Activated T-helper 1 cell treated with Interleukin-2 at 50 U/mL for 16 hours (primary cell): ENCODE measurements at places on chromosomes 16 and 17.

- no peak for DNase-seq
Measured at GRCh38 chr17:65589321-65589720, 27.9 kb upstream of the AXIN2 start.

GRCh38 chr16:29806641-29807425 lies 504 bp downstream of the MAZ start:
- DNase-seq: no peak

DNA sequence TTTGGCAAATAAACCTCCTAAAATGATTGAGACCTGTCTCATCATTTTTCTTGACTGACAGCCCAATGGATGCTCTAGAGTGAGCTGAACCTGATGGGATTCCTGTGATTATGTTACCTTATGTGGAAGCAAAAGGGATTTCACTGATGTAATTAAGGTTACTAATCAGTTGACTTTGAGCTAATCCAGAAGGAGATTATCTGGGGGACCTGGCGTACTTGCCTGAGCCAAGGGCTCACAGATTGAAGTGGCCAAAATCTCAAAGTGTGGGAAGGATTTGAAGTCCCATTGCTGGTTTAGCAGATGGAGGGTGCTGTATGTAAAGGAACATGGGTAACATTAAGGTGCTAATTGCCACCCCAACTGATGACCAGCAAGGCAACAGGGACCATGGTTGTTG lies 214.0 kb downstream of the CPPED1 start:
- DNase-seq: no peak

GRCh38 chr17:48996722-48997102 lies 473 bp upstream of the IGF2BP1 start:
- DNase-seq: no peak

DNA sequence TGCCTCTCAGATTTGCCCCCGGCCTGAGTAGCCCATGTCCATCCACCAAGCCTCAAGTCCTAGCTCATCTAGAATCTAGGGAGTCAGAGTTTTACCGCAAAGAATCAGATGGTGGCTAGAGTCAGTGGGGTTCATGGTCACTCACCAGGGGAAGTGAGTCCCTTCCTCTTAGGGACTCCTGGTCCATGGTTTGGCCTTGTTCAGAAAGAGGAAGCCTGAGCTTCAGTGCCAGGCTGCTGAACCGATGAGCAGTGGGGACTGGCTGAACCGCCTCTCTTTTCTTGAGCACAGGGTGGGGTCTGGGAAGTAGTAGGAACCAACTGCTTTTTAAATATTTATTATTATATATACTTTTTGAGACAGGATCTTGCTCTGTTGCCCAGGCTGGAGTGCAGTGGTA lies 160.3 kb downstream of the NTN1 start:
- no peak for DNase-seq

DNA sequence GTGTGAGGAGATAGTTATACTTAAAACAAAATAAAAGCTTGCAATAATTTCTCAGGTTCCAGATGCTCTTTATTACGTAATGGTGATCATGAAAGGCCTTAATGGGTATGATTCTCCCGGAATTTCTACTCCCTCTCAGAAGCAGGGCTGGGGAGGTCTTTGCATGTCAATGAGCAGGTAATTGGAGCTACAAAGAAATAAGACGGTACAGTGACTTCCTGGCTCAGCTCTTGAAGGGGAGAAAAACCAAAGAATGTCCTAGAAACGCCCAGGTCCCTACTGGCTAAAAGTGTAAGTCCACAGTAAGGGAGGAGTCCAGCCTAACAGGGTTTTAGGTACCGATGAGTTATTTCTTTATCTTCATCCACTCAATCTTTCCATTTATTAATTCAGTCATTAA lies 390.9 kb downstream of the TMEM114 start:
- no peak for DNase-seq

GRCh38 chr16:80984124-80984892 lies 22.4 kb downstream of the CMC2 start:
- no peak for DNase-seq

- DNase-seq: peak; percentile 18
Measured at GRCh38 chr17:45852535-45853297, 8.0 kb downstream of the SPPL2C start.

GRCh38 chr17:72580321-72581127 lies 459.7 kb downstream of the SOX9 start:
- no peak for DNase-seq

- DNase-seq: no peak
Measured at GRCh38 chr16:68643847-68644246, 1.3 kb upstream of the CDH3 start.

DNA sequence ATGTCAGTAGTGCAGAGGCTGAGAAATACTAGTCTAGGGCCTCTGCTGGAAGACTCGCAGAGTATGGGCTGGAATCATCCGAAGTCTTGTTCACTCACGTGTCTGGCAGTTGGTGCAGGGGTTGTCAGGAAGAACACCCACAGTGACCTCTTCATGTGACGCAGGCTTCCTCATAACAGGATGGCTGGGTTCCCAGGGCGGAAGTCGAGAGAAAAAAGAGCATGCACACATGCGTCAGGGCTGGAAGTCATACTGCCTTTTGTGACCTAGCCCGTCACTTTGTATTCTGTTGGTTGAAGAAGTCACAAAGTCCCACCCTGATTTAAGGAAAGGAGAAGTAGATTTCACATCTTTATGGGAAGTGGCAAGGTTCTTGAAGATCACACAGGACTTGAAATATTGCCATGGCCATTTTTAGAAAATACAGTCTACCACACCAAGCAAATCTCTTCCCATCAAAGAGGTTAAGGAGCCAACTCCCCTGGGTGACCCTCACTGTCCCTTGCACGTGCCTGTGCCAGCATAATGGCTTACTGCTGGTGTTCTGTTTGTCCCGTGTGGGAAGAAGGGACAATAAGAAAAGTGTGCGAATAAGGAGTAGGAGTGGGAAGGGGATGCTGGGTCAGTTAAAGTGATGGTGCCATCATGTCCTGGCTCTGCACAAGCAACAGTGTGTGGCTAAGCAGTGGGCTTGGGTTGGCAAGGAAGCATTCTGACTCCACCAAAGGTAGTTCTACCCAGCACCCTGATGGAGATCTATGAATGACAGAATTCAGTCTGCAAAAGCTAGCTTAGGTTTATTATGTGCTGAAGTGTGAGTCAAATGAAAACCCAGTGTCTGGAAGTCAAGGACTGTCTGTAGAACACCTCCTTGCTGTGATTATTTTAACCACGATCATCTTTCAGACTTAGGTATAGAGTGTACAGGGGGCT lies 28.1 kb downstream of the HEATR3 start:
- no peak for DNase-seq

DNA sequence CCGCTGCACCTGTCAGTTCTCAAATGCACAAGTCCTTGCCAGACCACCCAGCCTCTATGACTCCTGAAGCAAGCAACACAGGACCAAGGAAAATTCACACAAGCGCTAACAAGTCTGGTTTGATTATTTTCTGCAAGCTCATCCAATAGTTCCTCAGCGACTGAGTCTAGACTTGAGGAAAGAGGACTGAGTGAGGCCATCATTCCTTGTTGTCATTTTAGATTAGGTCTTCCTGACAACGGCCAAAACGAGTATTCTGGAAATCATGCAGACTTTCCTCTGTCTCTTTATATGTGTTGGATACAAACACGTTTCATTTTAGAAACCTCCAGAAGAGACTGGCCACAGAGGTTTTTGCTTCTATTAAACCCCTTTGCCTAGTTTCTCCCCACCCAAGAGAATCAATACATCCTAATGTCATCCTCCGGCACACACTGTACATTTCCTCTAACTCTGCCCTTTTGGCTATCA lies 561 bp downstream of the CCDC47 start:
- no peak for DNase-seq

GRCh38 chr17:18235743-18236256 lies 10.4 kb downstream of the LLGL1 start:
- no peak for DNase-seq

DNA sequence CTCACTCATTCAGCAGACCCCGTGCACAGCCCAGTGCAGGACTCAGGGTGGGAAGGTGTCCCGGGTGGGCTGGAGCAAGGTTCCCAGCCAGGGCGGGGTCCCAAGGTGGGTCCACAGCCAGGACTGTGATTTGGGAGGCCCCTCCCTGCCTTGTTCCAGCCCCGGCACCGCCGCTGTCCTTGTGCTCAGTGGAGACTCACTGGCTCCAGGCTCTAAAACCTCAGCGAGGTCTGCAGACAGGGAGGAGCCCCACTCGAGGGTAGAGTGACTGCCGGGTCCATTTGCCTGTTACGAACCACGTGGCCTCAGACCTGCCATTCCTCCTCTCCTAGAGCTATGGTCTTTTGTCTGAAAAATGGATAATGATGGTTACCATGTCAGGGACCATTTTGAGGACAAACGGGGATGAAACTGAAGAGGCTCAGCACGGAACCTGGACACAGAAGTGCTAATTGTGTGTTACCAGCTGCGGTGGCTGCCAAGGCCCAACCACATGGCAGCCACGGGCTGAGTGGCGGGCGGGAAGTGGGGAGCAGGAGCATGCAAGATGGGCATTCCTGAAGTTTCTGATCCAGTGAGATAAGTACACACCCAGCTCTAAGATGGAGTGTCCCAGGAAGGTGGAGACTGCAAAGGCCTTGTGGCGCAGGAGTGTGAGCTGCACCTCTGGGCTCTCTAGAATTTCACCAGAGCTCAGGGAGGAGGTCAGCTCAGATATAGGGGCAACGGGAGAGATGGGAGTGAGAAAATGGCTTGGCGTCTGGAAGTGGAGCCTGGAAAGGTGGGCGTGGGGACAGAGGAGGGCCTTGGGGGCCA lies 317.6 kb downstream of the SEC14L1 start:
- no peak for DNase-seq

DNA sequence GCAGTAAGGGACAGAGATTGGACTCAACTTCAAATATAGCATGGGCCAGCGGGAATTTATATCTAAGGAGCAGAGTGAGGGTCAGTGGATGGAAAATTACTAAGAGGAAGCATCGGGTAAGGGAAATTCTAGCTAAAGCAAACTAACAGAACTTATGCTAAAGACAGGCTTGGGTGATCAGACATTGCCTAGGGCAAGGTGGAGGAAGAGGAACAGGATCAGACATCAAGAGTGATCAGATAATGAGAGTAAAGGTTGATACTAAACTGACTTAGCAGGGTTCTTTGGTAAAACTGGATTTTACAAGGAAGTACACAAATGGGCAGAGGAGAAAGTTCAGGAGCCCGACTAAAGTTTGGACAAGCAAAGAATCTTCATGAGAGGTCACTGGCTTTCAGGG lies 86.3 kb upstream of the TOM1L1 start:
- no peak for DNase-seq

DNA sequence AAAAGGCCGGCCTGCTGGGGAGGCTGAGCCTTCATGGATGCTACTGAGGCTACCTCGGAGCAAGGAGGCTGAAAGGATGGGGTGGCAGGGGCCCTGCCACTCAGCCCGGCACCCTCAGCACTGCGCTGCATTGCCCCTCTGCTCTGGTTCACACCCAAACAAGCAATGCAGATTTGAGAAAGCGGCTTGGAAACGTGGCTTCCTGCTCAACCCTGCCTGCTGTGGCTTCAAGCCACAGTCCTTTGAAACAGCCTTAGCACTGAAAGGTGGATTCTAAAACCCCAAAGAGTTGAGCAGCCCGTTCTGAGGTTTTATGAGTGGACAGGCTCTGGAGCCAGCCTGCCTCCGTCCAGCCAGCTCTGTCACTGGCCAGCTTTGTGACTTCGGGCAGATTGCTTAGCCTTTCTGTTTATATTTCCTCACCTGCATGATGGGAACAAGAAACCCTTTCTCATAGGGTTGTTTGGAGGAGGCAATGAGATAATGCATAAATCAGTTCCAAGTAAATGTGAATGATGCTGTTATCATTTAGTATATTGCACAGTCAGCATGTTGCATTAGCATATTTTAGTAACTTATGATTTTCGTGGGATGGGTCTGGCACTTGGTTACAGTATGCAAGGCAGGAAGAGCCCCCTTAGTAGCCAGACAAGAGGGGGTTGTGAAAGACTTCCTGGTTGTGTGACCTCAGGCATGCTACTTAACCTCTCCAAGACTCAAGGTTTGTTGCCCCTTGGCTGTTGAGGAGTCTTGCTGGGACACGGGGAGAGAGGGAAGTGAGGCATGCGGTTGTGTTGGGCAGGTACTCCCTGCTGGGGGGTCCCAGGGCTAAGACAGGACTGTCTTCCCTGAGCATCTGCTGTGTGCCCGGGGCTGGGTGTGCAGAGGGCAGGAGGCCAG lies 23.6 kb downstream of the CRISPLD2 start:
- DNase-seq: no peak

DNA sequence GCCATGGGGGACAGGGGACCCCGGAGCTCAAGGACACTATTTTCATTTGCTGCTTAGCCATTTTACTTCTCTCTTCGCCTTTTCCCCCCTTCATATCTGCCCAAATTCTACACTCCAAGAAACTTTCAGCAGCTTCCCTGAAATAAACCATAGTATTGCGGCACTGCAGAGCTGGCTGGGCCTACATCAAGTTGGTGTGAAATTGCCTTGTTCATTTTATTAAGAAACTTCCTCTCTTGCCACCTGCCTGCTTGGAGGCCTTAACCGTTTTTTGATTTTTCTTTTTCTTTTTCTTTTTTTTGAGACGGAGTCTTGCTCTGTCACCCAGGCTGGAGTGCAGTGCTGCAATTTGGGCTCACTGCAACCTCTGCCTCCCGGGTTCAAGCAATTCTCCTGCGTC lies 7.4 kb upstream of the CPNE2 start:
- no peak for DNase-seq

- no peak for DNase-seq
Measured at GRCh38 chr16:35440875-35441274, 1981.5 kb downstream of the TP53TG3F start.

DNA sequence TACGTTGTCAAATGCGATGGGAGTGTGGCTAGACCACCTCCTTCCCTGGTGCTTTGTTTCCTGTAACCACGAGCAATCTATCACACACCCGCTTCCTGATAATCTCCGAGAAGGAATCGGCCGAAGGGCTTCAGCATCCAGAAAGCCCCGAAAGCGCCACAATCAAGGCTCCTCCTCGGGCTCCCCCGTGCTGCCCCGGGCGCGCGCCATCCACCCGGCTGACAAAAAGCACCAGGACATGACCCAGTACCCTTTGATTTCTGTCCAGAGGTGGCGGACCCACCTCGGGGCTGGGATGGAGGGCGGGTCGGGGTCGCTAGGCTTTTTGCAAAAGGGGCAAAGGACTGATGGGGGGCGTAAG lies 743 bp upstream of the ARMC7 start:
- DNase-seq: no peak

GRCh38 chr17:30969989-30970830 lies 629 bp upstream of the RNF135 start:
- DNase-seq: peak; percentile 9

DNA sequence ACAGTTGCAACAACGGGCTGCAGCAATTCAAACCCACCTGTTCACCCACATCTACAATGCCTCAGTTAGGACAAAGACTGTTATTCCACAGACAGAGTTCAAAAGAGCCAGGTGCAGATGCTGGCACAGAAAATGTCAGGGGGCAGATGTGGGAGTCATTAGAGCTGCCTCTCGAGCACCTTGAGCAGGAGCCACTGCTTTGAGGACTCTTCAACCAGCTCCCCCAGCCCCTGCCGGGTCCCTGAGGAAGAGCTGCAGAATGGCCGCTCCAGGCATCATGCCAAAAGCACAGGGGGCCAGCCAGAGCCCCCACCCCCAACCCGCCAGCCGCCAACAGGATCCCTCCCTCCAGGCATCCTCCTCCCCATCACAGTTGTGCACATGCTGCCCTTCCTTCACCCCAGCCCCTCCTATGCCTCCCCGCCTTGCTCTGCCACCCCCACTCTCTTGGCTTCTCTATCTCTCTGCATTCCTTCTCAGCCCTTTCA lies 20.8 kb downstream of the C17orf67 start:
- no peak for DNase-seq

- no peak for DNase-seq
Measured at GRCh38 chr17:78079253-78079652, 49.3 kb downstream of the TMC6 start.

GRCh38 chr17:27657620-27658019 lies 26.6 kb downstream of the LGALS9 start:
- no peak for DNase-seq
